ENCODE measurements at places on chromosomes 7 and 10. TPM values are rescaled to one million over a fixed set of nuclear protein-coding genes. Genes with fewer than 3 reads are reported as not detected.

The CYREN gene
- 89.3 TPM for total RNA-seq

The PPP1R3C gene
- 20.3 TPM for total RNA-seq

The TMEM184A gene
- 11.0 TPM for total RNA-seq

The LRRC18 gene
- total RNA-seq, result not detected

The WDR37 gene
- 23.5 TPM for total RNA-seq

The ELFN1 gene
- 3.8 TPM for total RNA-seq

The TUBAL3 gene
- total RNA-seq, result 0.44 TPM

The OPN1SW gene
- total RNA-seq, result not detected

The OR2A7 gene
- total RNA-seq, result 12.3 TPM

The SPDYE16 gene
- total RNA-seq, result 0.31 TPM

The RAMP3 gene
- total RNA-seq, result 82.6 TPM

The PON1 gene
- total RNA-seq, result not detected

The SORCS1 gene
- 0.76 TPM for total RNA-seq

The CDHR3 gene
- 7.1 TPM for total RNA-seq

The FOXI2 gene
- 1.1 TPM for total RNA-seq

The SEMA3E gene
- 1.1 TPM for total RNA-seq

The EZH2 gene
- 4.7 TPM for total RNA-seq

The PNLIP gene
- total RNA-seq, result not detected

The LRIT2 gene
- not detected for total RNA-seq

The PLXDC2 gene
- 42.1 TPM for total RNA-seq

The CPA4 gene
- 1.1 TPM for total RNA-seq

The CPA5 gene
- total RNA-seq, result 1.1 TPM

The GPR37 gene
- 4.4 TPM for total RNA-seq

The INSYN2A gene
- 0.28 TPM for total RNA-seq

The CRPPA gene
- total RNA-seq, result 5.9 TPM

The CLCN1 gene
- total RNA-seq, result 0.35 TPM

The CFAP46 gene
- total RNA-seq, result 8.3 TPM

The VWC2 gene
- 0.06 TPM for total RNA-seq

The RTKN2 gene
- 1.6 TPM for total RNA-seq

The ADAM22 gene
- total RNA-seq, result 7.9 TPM

The PILRA gene
- total RNA-seq, result 18.8 TPM

The AKR1C8 gene
- 0.66 TPM for total RNA-seq

The HYAL4 gene
- total RNA-seq, result not detected

The INA gene
- total RNA-seq, result 0.16 TPM

The MET gene
- 225 TPM for total RNA-seq

The TWIST1 gene
- total RNA-seq, result 1.3 TPM

The BHLHA15 gene
- total RNA-seq, result 3.1 TPM

The CYP3A7 gene
- total RNA-seq, result not detected

The PTPRZ1 gene
- 0.98 TPM for total RNA-seq

All from kidney (tissue), 22 donors.